ENCODE measurements at places on chromosomes 11 and 22. TPM values are rescaled to one million over a fixed set of nuclear protein-coding genes. Genes with fewer than 3 reads are reported as not detected.

The GGTLC2 gene
- not detected for polyA plus RNA-seq

The FGF3 gene
- polyA plus RNA-seq = not detected

The SLC37A2 gene
- 4.4 TPM for polyA plus RNA-seq

The FUT4 gene
- polyA plus RNA-seq = 0.95 TPM

The SLC22A25 gene
- 3.3 TPM for polyA plus RNA-seq

The SESN3 gene
- 1.3 TPM for polyA plus RNA-seq

The HEPN1 gene
- polyA plus RNA-seq = 0.22 TPM

The TMEM86A gene
- 2.1 TPM for polyA plus RNA-seq

The OR5J2 gene
- polyA plus RNA-seq = not detected

The USP2 gene
- polyA plus RNA-seq = 2.2 TPM

The MRGPRX3 gene
- not detected for polyA plus RNA-seq

The TREH gene
- polyA plus RNA-seq = 1.2 TPM

DNA sequence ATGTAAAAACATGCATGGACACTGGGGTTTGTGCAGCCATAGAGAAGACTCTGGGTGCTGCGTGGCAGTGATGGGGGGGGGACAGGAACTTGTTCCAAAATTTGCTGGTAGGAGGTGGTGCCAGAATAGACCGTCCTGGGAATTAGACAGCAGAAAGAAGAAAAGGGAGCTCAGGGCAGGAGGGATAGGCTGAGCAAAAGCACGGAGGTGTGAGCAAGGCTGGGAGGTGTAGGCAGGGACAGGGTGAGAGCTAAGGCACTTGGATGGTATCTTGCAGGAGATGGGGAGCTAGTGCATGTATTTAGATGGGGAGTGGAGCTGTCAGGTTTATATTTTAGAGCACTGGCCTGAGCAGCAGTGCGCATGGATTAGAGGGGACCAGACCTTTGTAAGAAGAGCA lies 53.8 kb downstream of the PKNOX2 start:
- no peaks in the 10 kb centered on the region for H3K27me3 ChIP-seq
- no peak overlapping the region for H3K27ac ChIP-seq
- H3K4me3 ChIP-seq = no peak overlapping the region
- H3K4me1 ChIP-seq = no peaks in the 10 kb centered on the region
- DNase-seq = no peak

DNA sequence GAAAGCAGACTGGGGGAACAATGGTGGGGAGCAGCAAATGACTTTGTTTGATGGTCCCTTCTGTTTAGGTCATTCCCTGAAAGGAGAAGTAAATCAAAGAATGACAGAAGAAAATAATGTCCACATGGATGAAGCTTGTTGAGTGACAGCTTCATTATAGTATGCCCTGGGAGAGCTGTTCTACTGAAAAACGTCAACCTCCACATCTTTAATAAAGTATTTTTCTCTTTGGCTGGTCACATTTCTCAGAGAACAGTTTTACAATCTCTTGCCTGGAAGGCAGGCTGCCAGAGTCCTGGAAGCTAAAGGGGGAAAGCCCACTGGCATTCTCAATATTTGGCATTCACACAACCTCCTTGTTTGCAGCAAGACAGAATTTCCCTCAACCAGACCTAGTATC lies 287.9 kb downstream of the SWAP70 start:
- no peak for DNase-seq
- H3K36me3 ChIP-seq = no peaks in the 10 kb centered on the region
- H3K27me3 ChIP-seq = no peaks in the 10 kb centered on the region
- H3K27ac ChIP-seq = no peak overlapping the region

GRCh38 chr11:96054870-96055705 lies 131.2 kb upstream of the MTMR2 start:
- H3K4me3 ChIP-seq = no peak overlapping the region
- DNase-seq = no peak
- H3K4me1 ChIP-seq = no peaks in the 10 kb centered on the region

GRCh38 chr22:47225931-47226633 lies 463.6 kb downstream of the TBC1D22A start:
- DNase-seq = no peak
- H3K27ac ChIP-seq = no peak overlapping the region
- H3K27me3 ChIP-seq = no peaks in the 10 kb centered on the region
- H3K36me3 ChIP-seq = no peaks in the 10 kb centered on the region
- no peak overlapping the region for H3K4me3 ChIP-seq
- no peaks in the 10 kb centered on the region for H3K4me1 ChIP-seq

DNA sequence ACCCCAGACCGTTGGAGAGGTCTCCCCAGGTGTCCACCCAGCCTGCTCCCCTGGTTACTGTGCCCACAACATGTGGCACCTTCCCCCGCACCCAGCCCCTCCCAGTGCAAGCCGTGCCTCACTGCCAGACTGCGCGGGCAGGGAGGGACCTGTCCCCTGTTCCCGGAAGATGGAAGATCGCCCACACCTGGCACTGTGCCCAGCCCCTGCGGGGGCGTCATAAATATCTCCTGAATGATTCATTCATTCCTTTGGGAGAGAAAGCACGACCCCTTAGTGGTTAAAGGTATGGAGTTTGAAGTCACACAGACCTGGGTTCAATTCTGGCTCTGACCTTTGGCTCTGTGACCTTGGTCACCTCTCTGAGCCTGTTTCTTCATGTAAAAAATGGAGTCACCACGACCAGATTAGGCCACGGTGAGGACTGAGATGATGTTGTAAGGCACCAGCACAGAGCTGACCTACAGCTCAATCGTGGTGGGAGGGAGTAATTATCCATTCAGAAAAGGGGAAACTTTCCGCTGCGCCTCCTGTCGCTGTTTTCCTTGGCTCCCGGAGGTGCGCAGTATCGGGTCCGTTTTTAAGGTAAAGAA lies 497 bp upstream of the SYT12 start:
- no peak for DNase-seq
- peaks cover 27% of the 10 kb centered on the region for H3K4me1 ChIP-seq
- H3K4me3 ChIP-seq = peak overlapping the region; percentile 69
- peak overlapping the region; percentile 81 for H3K27ac ChIP-seq
- no peaks in the 10 kb centered on the region for H3K27me3 ChIP-seq
- no peaks in the 10 kb centered on the region for H3K36me3 ChIP-seq

- H3K4me1 ChIP-seq = peaks cover 40% of the 10 kb centered on the region
- H3K27me3 ChIP-seq = no peaks in the 10 kb centered on the region
- H3K27ac ChIP-seq = peak within 1 kb of the TSS; percentile 71
- H3K36me3 ChIP-seq = no peaks in the 10 kb centered on the region
- peak within 1 kb of the TSS; percentile 84 for H3K4me3 ChIP-seq
These were observed at the start of gene PACSIN3 for GRCh38 chr11:47186076-47186699. Gene PACSIN3, minus strand, starts transcription at chr11:47186434. Its CDS starts 3,707 bp downstream, at chr11:47182727.

GRCh38 chr11:118633319-118633690 lies 25.9 kb downstream of the PHLDB1 start:
- H3K27ac ChIP-seq = no peak overlapping the region
- no peak for DNase-seq
- no peak overlapping the region for H3K4me3 ChIP-seq
- H3K27me3 ChIP-seq = no peaks in the 10 kb centered on the region

DNA sequence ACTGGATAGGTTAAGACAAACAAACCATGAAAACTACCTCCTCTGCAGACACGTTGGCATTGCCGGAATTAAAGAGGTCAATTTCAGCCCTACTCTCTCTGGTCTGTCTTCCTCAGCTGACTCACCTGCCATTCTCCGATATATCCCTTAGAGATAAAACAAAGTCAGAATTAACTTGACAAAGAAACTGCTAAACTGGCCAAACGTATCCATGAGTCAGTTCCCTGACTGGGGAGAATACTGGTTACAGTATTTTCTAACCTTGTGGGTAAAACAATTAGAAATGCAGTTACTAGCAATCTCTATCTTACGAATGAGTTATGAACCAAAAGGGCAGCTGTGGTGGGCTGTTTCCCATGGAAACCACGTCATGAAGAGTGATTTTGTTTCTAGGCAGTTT lies 96.2 kb downstream of the RDX start:
- H3K27me3 ChIP-seq = no peaks in the 10 kb centered on the region
- peak overlapping the region; percentile 21 for H3K27ac ChIP-seq
- no peak overlapping the region for H3K4me3 ChIP-seq

- peak; percentile 84 for DNase-seq
- no peaks in the 10 kb centered on the region for H3K27me3 ChIP-seq
- no peak overlapping the region for H3K27ac ChIP-seq
- H3K36me3 ChIP-seq = no peaks in the 10 kb centered on the region
- H3K4me3 ChIP-seq = no peak overlapping the region
These were observed 522.3 kb downstream of the BRD1 start for GRCh38 chr22:49305214-49305965.

DNA sequence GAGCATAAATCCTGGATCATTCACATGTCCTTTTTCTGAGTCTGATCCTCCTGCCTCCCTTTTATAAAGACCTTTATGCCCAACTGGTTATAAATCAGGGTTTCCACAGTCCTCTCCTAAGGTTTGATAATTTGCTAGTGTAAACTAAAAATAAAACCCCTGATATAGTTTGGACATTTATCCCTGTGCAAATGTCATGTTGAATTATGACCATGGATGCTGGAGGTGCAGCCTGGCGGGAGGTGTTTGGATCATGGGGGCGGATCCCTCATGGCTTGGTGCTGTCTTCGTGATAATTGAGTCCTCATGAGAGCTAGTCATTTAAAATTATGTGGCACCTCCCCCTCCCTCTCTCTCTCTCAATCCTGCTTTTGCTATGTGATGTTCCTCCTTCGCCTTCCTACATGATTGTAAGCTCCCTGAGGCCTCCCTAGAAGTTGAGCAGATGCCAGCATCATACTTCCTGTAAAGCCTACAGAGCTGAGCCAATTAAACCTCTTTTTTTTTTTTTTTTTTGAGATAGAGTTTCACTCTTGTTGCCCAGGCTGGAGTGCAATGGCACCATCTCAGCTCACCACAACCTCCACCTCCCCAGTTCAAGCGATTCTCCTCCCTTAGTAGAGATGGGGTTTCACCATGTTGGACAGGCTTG lies 9.6 kb upstream of the MTCH2 start:
- H3K4me1 ChIP-seq = no peaks in the 10 kb centered on the region
- H3K36me3 ChIP-seq = no peaks in the 10 kb centered on the region
- H3K4me3 ChIP-seq = no peak overlapping the region
- DNase-seq = no peak
- H3K27ac ChIP-seq = no peak overlapping the region
- no peaks in the 10 kb centered on the region for H3K27me3 ChIP-seq

GRCh38 chr11:64229744-64230170 lies 591 bp upstream of the DNAJC4 start:
- H3K4me1 ChIP-seq = peaks cover 48% of the 10 kb centered on the region
- no peaks in the 10 kb centered on the region for H3K27me3 ChIP-seq
- no peak for DNase-seq
- peak overlapping the region; percentile 79 for H3K4me3 ChIP-seq

DNA sequence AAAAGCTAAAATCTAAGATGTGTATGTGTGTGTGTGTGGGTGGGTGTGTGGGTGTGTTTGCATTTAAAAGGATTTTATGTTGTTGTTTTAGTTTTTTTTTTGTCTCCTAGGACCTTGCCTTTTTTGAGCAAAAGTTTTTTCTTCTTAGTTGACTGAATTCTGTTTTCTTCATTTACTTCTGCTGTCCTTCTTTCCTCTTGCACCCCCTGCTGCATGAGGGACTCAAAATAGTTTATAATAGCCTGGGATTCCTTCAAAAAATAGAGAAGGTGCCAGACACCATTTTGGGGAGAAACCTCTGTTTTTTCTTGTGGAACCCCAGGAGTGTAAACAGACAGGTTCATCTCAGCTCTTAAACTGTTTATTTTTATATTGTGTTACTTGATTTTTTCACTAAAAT lies 817.7 kb downstream of the TBC1D22A start:
- no peaks in the 10 kb centered on the region for H3K4me1 ChIP-seq
- no peak overlapping the region for H3K4me3 ChIP-seq
- no peaks in the 10 kb centered on the region for H3K36me3 ChIP-seq
- no peak for DNase-seq

- no peak overlapping the region for H3K4me3 ChIP-seq
- peaks cover 26% of the 10 kb centered on the region for H3K4me1 ChIP-seq
- H3K27ac ChIP-seq = no peak overlapping the region
- H3K27me3 ChIP-seq = no peaks in the 10 kb centered on the region
- H3K36me3 ChIP-seq = no peaks in the 10 kb centered on the region
- DNase-seq = peak; percentile 61
These were observed 1.3 kb upstream of the HDAC10 start for GRCh38 chr22:50252082-50253045.

GRCh38 chr11:76234021-76234415 lies 27.7 kb upstream of the WNT11 start:
- peaks cover 20% of the 10 kb centered on the region for H3K4me1 ChIP-seq
- no peaks in the 10 kb centered on the region for H3K36me3 ChIP-seq
- H3K27ac ChIP-seq = peak overlapping the region; percentile 76
- H3K4me3 ChIP-seq = no peak overlapping the region
- no peaks in the 10 kb centered on the region for H3K27me3 ChIP-seq

- no peak overlapping the region for H3K27ac ChIP-seq
- H3K4me1 ChIP-seq = no peaks in the 10 kb centered on the region
- DNase-seq = no peak
- no peak overlapping the region for H3K4me3 ChIP-seq
These were observed 26.0 kb downstream of the FDX1 start for GRCh38 chr11:110455718-110456117.

DNA sequence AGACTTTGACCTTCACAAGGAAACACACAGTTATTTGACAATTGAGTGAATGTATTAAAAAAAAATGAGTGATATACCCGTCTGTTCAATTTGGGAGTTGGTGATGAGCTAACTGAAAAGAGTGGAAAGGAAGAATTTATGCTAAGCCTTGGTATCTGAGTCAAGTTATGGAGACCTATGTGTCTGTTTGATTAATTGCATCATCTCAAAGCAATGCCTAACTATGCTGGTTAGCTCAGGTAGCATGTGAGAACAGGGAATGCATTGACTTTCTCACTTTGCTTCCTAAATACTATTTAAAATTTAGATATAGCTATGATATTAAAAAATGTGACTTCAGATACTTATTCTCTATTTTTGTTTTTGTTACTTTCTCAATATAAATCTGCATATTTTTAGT lies 110.5 kb downstream of the DDX10 start:
- no peaks in the 10 kb centered on the region for H3K27me3 ChIP-seq
- no peak overlapping the region for H3K4me3 ChIP-seq
- DNase-seq = no peak
- H3K36me3 ChIP-seq = no peaks in the 10 kb centered on the region
- H3K4me1 ChIP-seq = no peaks in the 10 kb centered on the region

- H3K4me1 ChIP-seq = no peaks in the 10 kb centered on the region
- no peaks in the 10 kb centered on the region for H3K27me3 ChIP-seq
- DNase-seq = no peak
- H3K4me3 ChIP-seq = no peak overlapping the region
These were observed 101.5 kb downstream of the BRD1 start for GRCh38 chr22:49726022-49726681.

Data from liver (tissue), 10 donors.